Mammary epithelial cell (primary cell): ENCODE measurements at places on chromosomes 5 and 9. TPM values are rescaled to one million over a fixed set of nuclear protein-coding genes. Genes with fewer than 3 reads are reported as not detected.

SLC36A2 gene
- not detected in 2 replicates for total RNA-seq

LHX3 gene
- total RNA-seq = not detected

ACOT12 gene
- not detected for total RNA-seq

ANKRD18B gene
- total RNA-seq = 5.9 and 7.2 TPM in 2 replicates

ELOVL7 gene
- 17.8 TPM for total RNA-seq

RANBP17 gene
- 12.8 TPM for total RNA-seq

ARHGEF37 gene
- 35.2 TPM for total RNA-seq

C9 gene
- not detected in 2 replicates for total RNA-seq

UGT3A1 gene
- not detected for total RNA-seq

DDX4 gene
- total RNA-seq = not detected

PDE6A gene
- 0.17 TPM for total RNA-seq

ANXA1 gene
- total RNA-seq = 672 and 924 TPM in 2 replicates

MSMP gene
- total RNA-seq = not detected

ADAMTS12 gene
- 4.0 and 17.8 TPM in 2 replicates for total RNA-seq

KCNMB1 gene
- 0.50 TPM for total RNA-seq

PCDHB12 gene
- total RNA-seq = 0.16 TPM in 1 of 2 replicates, not detected in the other

PCDHGA7 gene
- 1.6 and 2.4 TPM in 2 replicates for total RNA-seq

EXD3 gene
- total RNA-seq = 9.1 and 14.2 TPM in 2 replicates

PLPP7 gene
- 0.50 TPM for total RNA-seq

PCDHGC5 gene
- 3.3 TPM for total RNA-seq

CCDC187 gene
- total RNA-seq = 0.05 TPM in 1 of 2 replicates, not detected in the other

NTRK2 gene
- 1.5 TPM for total RNA-seq

BAAT gene
- total RNA-seq = 0.09 TPM in 1 of 2 replicates, not detected in the other

DOK3 gene
- total RNA-seq = 4.3 TPM

NDST1 gene
- total RNA-seq = 128 TPM

LCN2 gene
- total RNA-seq = 6.5 TPM

LIX1 gene
- total RNA-seq = not detected

SVEP1 gene
- 29.8 TPM for total RNA-seq

GNAQ gene
- total RNA-seq = 47.3 TPM

ANKRD18A gene
- total RNA-seq = 5.6 and 10.4 TPM in 2 replicates
